ENCODE measurements at places on chromosomes 2 and 18.

DNA sequence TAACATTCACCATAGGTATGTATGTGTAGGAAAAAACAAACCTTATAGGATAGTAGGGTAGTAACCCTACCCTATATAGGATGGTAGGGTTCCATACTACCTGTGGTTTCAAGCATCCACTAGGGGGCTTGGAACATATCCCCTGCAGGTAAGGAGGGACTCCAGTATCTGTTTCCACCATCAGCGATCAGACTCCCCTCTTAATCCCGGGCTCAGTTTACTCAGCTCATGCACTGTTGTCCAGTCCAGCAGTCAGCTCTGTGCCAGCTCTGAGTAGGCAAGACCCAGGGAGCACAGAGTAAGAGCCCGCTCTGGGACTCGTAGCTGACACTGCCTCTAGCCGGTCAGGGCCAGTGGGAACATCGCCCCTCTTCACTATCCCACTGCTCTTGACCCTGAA is 61.7 kb downstream of the MEX3C start:
- no peak for DNase-seq

DNA sequence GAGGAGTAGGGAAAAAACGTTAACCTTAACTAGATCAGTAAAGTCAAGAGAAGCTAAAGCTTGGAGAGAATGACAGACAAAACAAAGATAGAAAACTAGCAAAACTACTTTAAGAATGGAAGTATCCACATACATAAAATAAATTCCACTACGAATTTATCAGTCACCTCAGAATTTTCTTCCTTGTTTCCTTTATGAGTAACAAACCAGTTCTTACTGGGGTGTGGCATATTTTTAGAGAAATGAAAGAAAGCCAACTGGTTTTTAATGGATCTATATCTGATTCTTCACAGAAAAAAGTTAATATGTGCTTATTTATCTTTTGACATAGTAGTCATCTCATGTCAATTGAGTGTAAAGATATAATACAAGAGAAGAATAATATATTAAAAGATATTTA is 2033.7 kb upstream of the CELF4 start:
- no peak for DNase-seq

GRCh38 chr2:239804161-239805042 is 220.7 kb downstream of the NDUFA10 start:
- DNase-seq: no peak

GRCh38 chr2:74548285-74548899 is 5.3 kb downstream of the LOXL3 start:
- no peak for DNase-seq

DNA sequence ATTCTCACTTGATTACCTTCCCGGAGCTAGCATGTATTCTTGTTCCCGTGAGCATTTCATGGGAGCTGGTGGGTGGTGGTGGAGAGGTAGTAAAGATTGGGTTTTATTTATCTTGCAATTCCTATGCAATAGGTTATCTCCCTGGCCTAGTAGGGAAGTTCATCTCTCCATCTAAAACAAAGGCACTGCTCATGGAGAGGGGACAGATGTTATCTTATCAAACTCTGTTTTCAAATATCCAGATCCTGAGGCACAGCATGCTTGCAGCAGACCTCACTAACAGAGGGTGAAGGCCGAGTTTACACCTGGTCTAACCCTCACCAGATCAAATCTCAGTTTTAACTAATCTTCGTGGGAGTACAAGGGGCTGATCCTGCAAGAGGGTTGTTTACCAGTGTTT is 98.9 kb downstream of the CYRIA start:
- no peak for DNase-seq

DNA sequence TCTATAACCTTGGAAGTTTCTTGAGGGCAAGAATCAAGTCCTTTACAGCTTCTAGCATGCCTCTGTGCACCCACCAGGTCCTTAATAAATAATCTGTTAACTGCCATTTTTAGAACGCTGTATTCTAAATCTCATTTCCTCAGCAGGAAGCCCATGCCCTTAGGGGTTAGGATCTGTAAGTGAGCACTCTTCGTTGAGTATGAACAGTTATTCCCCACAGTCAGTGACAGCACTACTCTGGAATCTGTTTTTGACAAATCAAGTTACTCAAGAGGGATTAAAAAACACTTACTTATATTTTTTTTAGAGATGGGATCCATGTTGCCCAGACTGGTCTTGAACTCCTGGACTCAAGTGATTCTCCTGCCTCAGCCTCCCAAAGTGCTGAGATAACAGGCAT is 14.6 kb downstream of the PAIP2B start:
- DNase-seq: no peak

GRCh38 chr2:165105926-165106325 is 97.9 kb downstream of the SCN3A start:
- no peak for DNase-seq

DNA sequence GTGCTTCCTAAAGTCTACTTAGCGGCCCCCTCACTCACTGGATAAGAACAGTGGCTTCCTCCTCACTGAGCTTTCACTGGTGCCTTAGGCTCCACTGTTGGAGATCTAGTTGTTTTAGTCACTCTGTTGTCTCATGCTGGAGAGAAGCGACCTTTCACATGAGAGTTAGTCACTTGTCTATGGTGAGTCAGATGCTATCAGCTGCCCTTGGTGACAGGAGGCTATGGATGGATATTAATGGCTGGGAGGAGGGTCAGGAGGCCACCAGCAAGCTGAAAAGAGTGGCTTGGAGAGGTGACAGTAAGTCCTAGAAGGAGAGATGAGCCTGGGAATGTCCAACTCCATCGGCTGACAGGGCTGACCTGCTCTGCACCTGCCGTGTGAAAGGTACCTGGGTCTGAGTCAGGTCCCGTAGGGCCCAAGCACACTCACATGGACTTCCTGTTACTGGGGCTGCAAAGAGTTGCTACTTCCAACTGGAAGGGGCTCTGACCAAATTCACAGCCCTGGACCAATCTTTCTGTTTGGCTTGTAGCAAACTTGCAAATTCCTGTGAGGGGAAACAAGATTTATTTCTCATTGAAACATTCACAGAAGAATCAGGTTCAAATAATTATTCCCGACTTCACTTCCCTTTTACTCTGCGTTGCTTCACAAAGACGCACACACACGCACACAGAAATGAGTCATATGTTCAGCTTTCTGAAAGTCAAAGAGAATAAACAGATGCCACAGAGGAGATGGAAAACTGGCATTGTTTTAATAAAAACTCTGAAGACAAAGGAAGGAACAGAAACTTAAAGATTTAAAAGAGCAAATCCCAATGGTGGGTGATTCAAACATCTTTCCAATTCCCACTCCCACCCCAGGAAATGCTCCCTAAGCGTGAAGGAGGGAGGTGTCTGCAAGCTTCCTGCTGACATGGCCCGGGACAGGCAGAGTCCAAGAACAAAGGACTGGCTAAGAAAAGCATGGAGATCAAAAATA is 203.5 kb upstream of the TWIST2 start:
- no peak for DNase-seq

DNA sequence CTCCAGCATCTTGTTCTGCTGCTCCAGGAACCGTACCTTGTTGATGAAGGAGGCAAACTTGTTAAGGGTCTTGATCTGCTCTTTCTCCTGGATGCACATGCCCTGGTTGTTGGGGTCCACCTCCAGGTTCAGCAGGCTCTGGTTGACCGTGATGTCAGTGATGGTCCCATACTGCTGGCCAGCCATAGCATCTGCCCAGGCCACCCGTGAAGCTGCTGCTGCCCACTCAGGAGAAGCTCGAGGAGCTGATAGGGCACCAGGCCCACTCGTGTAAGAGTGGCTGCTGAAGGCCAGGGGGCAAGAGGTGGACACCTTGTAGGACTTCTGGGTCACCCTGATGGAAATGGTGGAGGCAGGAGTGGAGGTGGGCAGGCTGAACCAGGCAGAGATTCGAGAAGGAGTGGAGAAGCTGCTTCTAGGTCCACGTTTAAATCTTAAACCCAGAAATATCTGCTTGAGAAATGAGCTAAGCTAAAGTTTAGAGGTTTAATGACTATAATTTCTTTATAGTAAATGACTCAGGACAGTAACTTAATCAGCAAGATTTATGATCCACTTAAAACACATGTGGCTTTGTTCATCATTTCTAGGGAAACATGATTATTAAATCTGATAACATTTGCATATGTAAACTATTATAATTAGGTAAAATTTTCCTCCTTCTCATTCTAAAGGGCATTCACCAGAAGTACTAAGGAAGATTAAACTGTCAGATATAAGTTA is 358.7 kb upstream of the SETBP1 start:
- DNase-seq: no peak

DNA sequence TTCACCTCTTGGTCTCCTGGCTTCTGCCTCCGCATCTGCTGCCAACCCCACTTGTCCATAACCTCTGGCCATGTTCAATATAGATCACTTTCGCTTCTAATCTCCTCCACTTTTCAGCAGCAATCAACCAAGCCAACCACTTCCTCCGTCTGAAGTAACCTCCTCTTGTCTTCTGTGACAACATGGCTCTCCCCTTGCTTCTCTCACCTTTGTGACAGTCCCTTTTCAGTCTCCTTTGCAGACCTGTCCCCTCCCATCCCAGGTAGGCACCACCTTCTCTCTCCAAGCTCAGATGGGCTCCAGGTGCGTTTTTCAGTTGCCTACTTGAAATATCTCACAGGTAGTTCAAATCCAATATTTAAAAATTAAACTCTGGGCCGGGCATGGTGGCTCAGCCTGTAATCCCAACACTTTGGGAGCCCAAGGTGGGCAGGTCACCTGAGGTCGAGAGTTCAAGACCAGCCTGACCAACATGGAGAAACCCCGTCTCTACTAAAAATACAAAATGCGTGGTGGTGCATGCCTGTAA is 4.7 kb upstream of the PSD4 start:
- DNase-seq: no peak

DNA sequence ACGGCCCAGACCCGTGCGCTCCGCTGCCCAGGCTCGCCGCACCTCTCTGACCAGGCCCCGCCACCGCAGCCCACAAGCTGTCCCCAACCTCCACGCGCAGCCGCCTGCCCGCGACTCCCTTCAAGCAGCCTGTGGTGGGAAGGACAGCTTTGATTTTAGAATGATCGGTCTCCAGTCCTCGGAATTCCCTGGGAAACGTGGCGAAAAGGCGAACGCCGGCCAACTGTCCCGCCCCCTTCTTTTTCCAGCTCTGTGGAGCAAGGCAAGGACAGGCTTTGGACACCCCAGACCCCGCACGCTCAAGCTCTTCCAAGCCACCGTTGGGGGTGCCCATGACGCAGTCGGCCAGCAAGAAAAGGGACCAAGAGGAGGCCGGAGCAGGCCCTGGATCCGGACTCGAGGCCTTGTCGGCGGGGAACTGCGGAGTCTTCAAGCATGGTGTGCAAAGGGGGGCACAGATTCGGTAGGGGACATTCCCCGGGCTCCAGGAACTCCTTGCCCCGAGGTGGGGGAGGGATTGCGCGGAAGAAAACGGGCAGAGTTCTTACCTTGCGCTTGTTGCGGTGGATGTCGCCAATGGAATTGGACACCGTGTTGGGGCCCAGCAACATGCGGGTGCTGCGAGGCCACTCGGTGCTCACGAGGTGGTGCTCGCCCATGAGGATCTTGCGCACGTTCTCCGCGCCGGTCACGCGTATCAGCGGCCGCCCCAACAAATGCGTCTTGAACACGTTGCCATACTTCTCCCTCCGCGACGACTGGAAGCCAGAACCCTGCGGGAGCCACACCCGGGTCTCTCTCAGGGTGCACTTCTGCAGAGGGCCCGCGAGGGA is 4.0 kb downstream of the CYP26B1 start:
- DNase-seq: no peak

DNA sequence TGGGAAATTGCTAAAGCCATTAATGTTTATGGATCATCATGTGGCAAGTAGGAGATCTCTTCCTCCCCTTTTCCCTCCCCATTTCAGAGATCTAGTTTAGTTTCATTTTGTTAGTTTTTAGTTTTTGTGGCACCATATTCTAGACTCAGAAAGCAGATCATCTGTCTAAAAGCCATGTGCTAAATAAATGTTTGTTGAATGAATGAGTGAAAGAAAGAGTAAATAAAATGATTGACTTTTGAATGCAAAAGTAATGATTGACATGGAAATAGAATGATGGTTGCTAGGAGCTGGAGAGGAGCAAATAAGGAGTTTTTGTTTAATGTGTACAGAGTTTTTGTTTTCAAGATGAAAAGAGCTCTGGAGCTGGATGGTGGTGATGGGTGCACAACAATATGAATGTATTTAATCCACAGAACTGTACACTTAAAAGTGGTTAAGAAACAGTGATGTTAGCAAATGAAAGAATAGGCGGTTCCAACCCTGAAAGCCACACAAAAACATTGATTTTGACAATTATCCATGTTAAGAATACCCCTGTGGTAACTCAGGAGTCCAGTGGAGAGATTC is 23.6 kb downstream of the TMEM178A start:
- DNase-seq: no peak

- no peak for DNase-seq
These were observed 39.0 kb downstream of the RALB start for GRCh38 chr2:120291401-120292311.

DNA sequence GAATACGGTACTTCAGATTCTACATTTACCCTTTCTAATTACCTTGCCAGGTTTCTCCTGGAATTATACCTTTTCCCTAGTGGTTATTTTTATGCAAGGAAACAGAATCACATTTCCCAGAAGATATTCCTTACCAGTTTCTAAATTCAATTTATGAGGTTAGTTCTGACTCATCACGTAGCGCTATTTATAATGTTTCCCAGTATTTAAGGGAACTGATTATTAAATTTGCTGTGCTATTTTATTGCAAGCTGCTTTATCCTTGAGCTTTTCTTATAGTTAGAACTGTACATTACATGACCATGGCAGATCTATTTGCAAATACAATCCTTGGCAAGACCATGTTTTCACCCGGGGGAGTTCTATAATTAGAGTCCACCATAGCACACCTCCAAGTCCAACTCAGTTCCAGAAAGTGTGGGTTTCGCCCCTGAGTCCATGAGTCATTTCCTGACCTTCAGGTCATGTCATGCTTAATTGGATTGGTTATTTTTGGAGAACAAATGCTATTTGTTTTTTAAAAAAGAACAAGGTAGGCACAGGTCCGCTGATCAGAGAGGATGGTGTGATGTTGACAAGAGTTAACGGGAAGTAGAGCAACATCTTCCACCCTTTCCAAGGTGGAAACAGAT is 126.6 kb downstream of the ZNF532 start:
- DNase-seq: no peak

GRCh38 chr2:131156452-131157149 is 51.5 kb downstream of the PLEKHB2 start:
- no peak for DNase-seq

GRCh38 chr2:52563151-52563550 is 1204.5 kb upstream of the CHAC2 start:
- no peak for DNase-seq

All from stimulated activated CD4-positive, alpha-beta T cell treated with anti-CD3 and anti-CD28 coated beads, Interleukin-1b, Interleukin-23, amount 100 ng/mL, for 1 hour (primary cell).